ENCODE measurements at places on chromosomes 4 and X.

- no peak for DNase-seq
Measured at GRCh38 chr4:5010984-5011383, 8.3 kb downstream of the CYTL1 start.

GRCh38 chr4:111632641-111633151 is 512.6 kb upstream of the FAM241A start:
- DNase-seq, result no peak

GRCh38 chrX:31420711-31421151 is 348.9 kb upstream of the FTHL17 start:
- DNase-seq, result no peak

- no peak for DNase-seq
Measured at GRCh38 chrX:16002185-16002584, 121.2 kb upstream of the GRPR start.
